Cardiac muscle cell (in vitro differentiated cells and primary cell): ENCODE measurements at places on chromosomes 13 and 19. TPM values are rescaled to one million over a fixed set of nuclear protein-coding genes. Genes with fewer than 3 reads are reported as not detected.

Gene ZNF835
- 0.11 and 0.98 TPM in 2 replicates for total RNA-seq

Gene DPF1
- 7.8 and 9.6 TPM in 2 replicates for total RNA-seq

DNA sequence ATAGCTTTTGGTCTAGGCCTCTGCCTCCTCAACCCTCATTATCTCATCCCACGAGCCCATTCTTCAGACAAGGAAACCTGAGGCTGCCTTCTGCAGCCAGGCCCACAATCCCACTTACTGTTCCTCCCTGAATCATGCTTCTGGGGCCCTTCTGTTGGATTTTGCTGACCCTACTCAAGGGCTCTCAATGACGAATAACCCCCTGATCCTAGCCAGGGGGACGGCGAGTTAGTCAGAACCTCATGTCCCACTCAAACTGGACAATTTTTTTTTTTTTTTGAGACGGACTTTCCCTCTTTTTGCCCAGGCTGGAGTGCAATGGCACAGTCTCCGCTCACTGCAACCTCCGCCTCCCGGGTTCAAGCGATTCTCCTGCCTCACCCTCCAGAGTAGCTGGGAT is 2.0 kb downstream of the CGB3 start:
- H3K4me1 ChIP-seq = no peaks in the 10 kb centered on the region
- no peak overlapping the region for H3K27ac ChIP-seq
- no peak overlapping the region for H3K4me3 ChIP-seq
- DNase-seq = no peak
- H3K27me3 ChIP-seq = no peaks in the 10 kb centered on the region

Gene SCEL
- total RNA-seq = not detected in 2 replicates

- no peaks in the 10 kb centered on the region for H3K27me3 ChIP-seq
- H3K27ac ChIP-seq = no peak overlapping the region
- peaks cover 16% of the 10 kb centered on the region for H3K4me1 ChIP-seq
- no peaks in the 10 kb centered on the region for H3K36me3 ChIP-seq
- no peak for DNase-seq
- H3K4me3 ChIP-seq = no peak overlapping the region
Observed at GRCh38 chr13:52929846-52930245, 81.4 kb upstream of the PCDH8 start.

DNA sequence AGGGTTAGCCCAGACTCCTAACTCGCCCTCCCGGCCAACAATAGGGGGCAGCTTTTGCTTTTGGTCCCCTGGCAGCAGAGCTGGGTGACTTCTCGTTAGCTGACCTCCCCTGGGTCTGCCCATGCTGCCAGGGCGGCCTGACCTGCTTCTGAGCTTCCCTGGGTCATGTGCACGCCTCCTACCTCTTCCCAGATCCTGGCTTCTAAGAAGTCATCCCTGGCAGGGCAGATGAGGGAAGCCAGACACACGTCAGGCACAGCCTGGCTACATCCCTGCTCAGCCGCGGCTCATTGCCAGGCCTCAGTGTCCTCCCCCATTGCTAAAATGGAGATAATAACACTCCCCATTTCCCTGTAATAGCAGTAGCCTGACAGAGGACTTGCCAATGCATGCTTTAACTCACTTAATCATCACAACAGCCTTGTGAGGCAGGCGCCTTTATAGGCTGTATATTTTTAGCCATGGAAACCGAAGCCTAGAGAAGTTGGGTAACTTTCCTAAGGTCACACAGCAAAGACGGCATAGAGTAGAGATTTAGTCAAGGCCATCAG is 2.1 kb downstream of the KCNK6 start:
- no peaks in the 10 kb centered on the region for H3K36me3 ChIP-seq
- no peak overlapping the region for H3K27ac ChIP-seq
- H3K4me3 ChIP-seq = no peak overlapping the region
- H3K27me3 ChIP-seq = peaks cover 32% of the 10 kb centered on the region
- H3K4me1 ChIP-seq = no peaks in the 10 kb centered on the region

Gene PALM
- 63.5 and 105 TPM in 2 replicates for total RNA-seq

GRCh38 chr13:112168761-112169160 is 101.8 kb downstream of the SOX1 start:
- no peak overlapping the region for H3K4me3 ChIP-seq
- no peaks in the 10 kb centered on the region for H3K36me3 ChIP-seq
- H3K4me1 ChIP-seq = no peaks in the 10 kb centered on the region
- peaks cover 3% of the 10 kb centered on the region for H3K27me3 ChIP-seq
- DNase-seq = no peak
- H3K27ac ChIP-seq = no peak overlapping the region

- no peak for DNase-seq
- peaks cover 3% of the 10 kb centered on the region for H3K36me3 ChIP-seq
- no peaks in the 10 kb centered on the region for H3K27me3 ChIP-seq
- no peak overlapping the region for H3K4me3 ChIP-seq
Observed at GRCh38 chr13:27110056-27110746, 61.4 kb downstream of the USP12 start.

DNA sequence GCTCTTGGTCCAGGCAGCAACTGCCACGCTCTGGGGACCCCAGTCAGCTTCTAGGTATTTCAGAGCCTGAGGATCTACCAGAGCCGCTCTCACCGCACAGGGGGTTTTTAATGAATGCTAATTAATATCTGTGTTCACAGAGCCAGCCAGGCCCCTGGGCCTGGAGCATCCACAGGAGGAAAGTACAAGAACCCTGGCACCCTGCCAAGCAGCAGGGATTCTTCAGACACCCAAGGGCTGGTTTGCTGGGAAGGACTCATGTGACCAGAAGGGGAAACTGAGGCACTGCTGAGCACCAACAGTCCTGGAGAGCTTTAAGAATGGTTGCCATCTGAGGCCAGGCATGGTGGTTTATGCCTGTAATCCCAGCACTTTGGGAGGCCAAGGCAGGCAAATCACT is 38.0 kb upstream of the ADGRE5 start:
- H3K27ac ChIP-seq = no peak overlapping the region
- H3K4me3 ChIP-seq = no peak overlapping the region
- H3K4me1 ChIP-seq = no peaks in the 10 kb centered on the region
- no peaks in the 10 kb centered on the region for H3K36me3 ChIP-seq

GRCh38 chr13:72495681-72496080 is 231.7 kb downstream of the MZT1 start:
- no peak overlapping the region for H3K4me3 ChIP-seq
- H3K36me3 ChIP-seq = no peaks in the 10 kb centered on the region
- no peak for DNase-seq
- no peaks in the 10 kb centered on the region for H3K4me1 ChIP-seq

Gene EBI3
- not detected in 2 replicates for total RNA-seq

Gene KLK10
- total RNA-seq = 0.07 and 0.66 TPM in 2 replicates

Gene C1QTNF9
- total RNA-seq = 0.12 TPM in 1 of 2 replicates, not detected in the other

Gene SHISA7
- not detected in 2 replicates for total RNA-seq

GRCh38 chr19:19653597-19654147 is 9.8 kb downstream of the ATP13A1 start:
- H3K4me3 ChIP-seq = no peak overlapping the region
- H3K36me3 ChIP-seq = peaks cover 56% of the 10 kb centered on the region
- no peak overlapping the region for H3K27ac ChIP-seq
- DNase-seq = no peak

Gene IFNL1
- not detected in 2 replicates for total RNA-seq

GRCh38 chr13:41502031-41502430 is 44.7 kb downstream of the RGCC start:
- no peak for DNase-seq
- H3K4me3 ChIP-seq = no peak overlapping the region
- H3K4me1 ChIP-seq = no peaks in the 10 kb centered on the region
- H3K27me3 ChIP-seq = no peaks in the 10 kb centered on the region
- H3K27ac ChIP-seq = no peak overlapping the region

DNA sequence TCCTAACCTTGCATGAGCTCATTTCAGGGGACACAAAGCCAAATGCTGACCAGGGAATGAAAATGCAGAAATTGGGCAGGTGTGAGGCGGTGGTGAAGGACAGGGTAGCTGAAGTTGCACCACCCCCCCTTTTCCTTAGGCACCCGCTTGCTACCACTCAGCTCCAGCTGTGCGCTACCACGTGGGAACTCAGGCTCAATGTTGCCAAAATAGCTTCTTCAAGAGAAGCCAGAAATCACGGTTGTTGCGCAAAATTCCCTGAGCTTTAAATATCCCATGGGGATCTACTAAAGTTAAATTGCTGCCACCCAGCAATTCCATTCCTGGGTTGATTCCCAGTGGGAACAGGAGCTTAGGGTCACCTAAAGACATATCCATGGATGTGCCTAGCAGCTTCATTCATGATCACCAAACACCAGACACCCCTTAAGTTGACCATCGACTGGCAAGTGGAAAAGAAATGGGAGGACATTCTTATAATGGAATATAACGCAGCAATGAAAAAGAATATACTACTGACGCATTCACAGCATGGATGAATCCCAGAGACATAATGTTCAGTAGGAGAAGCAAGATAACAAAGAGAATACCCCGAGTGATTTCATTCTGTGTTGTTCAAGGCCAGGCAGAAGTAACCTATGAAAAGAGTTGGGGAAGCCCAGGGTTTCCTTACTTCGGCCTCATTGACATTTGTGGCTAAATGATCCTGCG is 12.8 kb upstream of the ADGRL1 start:
- DNase-seq = peak; percentile 72
- H3K27me3 ChIP-seq = no peaks in the 10 kb centered on the region
- no peak overlapping the region for H3K4me3 ChIP-seq

Gene CD33
- total RNA-seq = not detected in 2 replicates

DNA sequence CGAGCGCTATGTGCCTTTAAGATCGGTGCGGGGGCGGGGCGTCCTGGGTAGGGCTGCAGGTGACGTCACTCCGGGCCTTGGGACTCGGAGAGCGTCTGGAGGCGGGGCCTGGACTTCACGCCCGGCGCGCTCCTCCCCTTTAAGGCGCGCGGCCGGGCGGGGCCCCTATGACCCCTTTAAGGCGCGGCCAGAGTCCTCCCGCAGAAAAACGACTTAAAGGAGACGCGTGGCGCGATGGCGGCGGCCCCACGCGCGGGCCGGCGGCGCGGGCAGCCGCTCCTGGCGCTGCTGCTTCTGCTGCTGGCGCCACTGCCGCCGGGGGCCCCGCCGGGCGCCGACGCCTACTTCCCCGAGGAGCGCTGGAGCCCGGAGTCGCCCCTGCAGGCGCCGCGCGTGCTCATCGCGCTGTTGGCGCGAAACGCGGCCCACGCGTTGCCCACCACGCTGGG is at the start of gene COLGALT1:
Gene COLGALT1 (plus strand): TSS at position 170 of the 449 bp plus-strand sequence. CDS start 65 bp downstream, at position 235.
- DNase-seq = peak; percentile 100
- H3K4me1 ChIP-seq = no peaks in the 10 kb centered on the region
- H3K27ac ChIP-seq = no peak within 1 kb of the TSS
- H3K27me3 ChIP-seq = no peaks in the 10 kb centered on the region

- peak; percentile 6 for DNase-seq
- no peaks in the 10 kb centered on the region for H3K27me3 ChIP-seq
- no peak overlapping the region for H3K27ac ChIP-seq
- no peaks in the 10 kb centered on the region for H3K4me1 ChIP-seq
Observed at GRCh38 chr13:31328549-31329235, 128.9 kb downstream of the B3GLCT start.

Gene CCL25
- not detected in 2 replicates for total RNA-seq

Gene GARIN5A
- 7.7 and 9.4 TPM in 2 replicates for total RNA-seq

Gene PBX4
- 6.7 and 11.8 TPM in 2 replicates for total RNA-seq

Gene EDNRB
- 3.7 and 8.4 TPM in 2 replicates for total RNA-seq

DNA sequence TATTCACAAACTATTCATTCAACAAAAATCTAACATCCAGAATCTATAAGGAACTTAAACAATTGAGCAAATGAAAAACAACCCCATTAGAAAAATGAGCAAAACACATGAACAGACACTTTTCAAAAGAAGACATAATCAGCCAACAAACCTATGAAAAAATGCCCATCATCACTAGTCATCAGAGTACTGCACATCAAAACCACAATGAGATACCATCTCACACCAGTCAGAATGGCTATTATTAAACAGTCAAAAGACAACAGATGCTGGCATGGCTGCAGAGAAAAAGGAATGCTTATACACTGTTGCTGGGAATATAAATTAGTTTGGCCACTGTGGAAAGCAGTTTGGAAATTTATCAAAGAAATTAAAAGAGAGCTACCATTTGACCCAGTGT is 487.6 kb downstream of the GPC6 start:
- no peak overlapping the region for H3K4me3 ChIP-seq
- H3K4me1 ChIP-seq = no peaks in the 10 kb centered on the region
- no peaks in the 10 kb centered on the region for H3K36me3 ChIP-seq
- no peak overlapping the region for H3K27ac ChIP-seq
- H3K27me3 ChIP-seq = no peaks in the 10 kb centered on the region

- H3K4me3 ChIP-seq = no peak overlapping the region
- no peaks in the 10 kb centered on the region for H3K36me3 ChIP-seq
- H3K27me3 ChIP-seq = no peaks in the 10 kb centered on the region
- H3K4me1 ChIP-seq = no peaks in the 10 kb centered on the region
- no peak overlapping the region for H3K27ac ChIP-seq
Observed at GRCh38 chr13:95354680-95355487, 53.6 kb upstream of the ABCC4 start.

Gene UNC13A
- 0.21 and 0.54 TPM in 2 replicates for total RNA-seq

DNA sequence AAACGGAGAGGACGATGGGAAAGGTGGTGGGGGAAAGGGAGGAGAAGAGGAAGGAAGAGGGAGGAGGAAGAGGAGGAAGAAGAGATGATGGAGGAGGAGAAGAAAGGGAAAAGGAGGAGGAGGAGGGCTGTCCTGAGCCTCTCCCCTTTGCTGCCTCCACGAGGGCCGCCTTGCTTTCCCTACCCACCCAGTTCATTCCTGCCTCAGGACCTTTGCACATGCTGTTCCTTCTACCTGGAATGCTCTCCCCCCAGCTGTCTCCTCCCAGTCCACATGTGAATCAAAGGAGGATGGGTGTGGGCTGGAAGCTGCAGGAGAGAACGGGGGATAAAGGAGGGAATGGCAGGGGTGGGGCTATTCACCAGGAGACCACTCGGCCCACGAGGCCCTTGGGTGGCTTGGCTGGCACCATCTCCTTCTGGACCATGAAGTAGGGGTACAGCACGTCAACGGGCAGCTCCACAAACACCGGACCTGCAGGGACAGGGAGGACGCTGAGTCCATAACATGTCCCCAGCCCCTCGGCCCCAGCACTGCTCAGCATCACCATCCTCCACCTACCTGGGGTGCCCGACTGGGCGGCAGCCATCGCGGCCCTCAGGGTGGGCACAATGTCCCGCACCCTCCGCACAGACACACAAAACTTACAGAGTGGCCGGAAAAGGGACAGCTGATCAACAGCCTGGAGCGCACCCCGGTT is 15.3 kb downstream of the SYDE1 start:
- no peak overlapping the region for H3K4me3 ChIP-seq
- peaks cover 8% of the 10 kb centered on the region for H3K4me1 ChIP-seq
- H3K27me3 ChIP-seq = no peaks in the 10 kb centered on the region
- peaks cover 26% of the 10 kb centered on the region for H3K36me3 ChIP-seq
- DNase-seq = no peak

GRCh38 chr13:49455007-49455398 is 10.9 kb downstream of the SETDB2 start:
- no peaks in the 10 kb centered on the region for H3K27me3 ChIP-seq
- H3K4me1 ChIP-seq = no peaks in the 10 kb centered on the region

- H3K27me3 ChIP-seq = no peaks in the 10 kb centered on the region
- no peak overlapping the region for H3K4me3 ChIP-seq
- DNase-seq = peak; percentile 97
- H3K27ac ChIP-seq = no peak overlapping the region
- H3K4me1 ChIP-seq = no peaks in the 10 kb centered on the region
- H3K36me3 ChIP-seq = no peaks in the 10 kb centered on the region
Observed at GRCh38 chr13:46296115-46296822, 84.5 kb downstream of the LRRC63 start.

Gene ZIK1
- 16.0 and 18.2 TPM in 2 replicates for total RNA-seq
